ENCODE measurements at places on chromosomes 12 and 14.

DNA sequence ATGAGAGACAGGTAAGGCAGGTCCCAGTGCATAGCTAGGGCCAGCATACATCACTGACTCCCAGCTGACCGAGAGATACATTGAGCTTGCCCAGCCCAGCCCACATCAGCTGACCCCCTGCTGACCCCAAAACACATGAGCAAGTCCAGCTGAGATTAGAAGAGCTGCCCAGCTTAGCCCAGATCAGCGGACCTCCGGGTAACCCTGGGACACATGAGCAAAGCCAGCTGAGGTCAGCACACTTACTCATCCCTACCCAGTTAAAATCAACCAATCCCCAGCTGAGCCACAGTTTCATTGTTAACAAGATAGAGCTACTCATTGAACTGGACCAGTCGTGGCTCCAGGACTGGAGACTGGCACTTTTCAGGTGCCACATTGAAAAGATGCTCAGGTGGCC lies 21.8 kb upstream of the FBXO34 start:
- DNase-seq: no peak

DNA sequence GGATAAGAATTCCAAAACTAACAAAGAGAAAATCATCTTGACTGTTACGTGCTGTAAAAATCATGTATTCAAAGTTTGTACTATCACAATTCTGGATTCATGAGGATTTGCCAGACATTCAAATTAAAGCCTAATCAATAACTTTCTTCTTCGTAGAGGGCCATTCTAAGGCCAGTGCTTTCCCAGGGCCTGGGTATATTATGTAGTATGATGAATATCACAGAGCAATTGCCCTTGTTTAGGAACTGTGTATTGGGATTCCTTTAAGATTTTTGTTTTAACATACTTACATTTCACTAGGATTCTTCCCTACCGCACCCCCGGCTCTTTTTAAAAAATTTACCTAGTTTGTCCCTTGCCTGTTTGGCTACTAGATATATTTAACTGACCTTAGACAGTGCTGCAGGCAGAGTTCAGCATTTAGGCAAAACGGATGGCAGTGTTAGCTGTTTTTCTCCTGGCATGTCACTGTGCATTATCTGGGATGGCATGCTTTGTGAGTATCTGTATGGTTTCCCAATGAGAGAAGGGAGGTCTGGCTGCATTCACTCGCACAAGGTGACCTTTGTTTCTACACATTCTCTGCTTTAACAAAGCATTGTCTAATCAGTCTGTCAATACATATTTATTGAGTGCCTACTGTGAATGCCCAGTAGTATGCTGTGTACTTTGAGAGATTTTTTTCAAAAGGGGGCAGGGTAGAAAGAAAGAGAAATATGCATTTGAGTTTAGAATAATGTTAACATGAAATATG lies 63.3 kb downstream of the ERC1 start:
- no peak for DNase-seq

- DNase-seq: no peak
Observed at GRCh38 chr12:88578276-88579160, 1.8 kb downstream of the KITLG start.

DNA sequence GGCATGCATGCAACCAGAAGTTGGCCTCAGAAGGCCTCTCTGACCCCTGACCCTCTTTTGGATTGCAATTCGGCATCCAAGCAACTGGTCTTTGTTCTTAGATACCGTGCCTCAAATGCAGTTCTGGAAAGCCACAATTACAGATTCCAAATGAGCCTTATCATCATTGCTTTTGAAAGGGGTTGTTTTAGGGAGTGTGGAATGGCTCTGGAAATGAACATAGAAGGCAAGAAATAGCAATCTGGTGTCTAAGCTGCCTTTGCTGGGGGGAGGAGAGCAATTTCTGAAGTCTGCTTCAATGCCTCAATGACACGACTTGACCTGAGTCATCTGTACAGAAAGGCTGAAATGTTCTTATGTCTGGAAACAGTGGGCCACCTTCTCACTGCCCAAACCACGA lies 250.1 kb downstream of the NUAK1 start:
- no peak for DNase-seq

GRCh38 chr12:124341645-124342069 lies 46.8 kb downstream of the RFLNA start:
- DNase-seq: no peak

DNA sequence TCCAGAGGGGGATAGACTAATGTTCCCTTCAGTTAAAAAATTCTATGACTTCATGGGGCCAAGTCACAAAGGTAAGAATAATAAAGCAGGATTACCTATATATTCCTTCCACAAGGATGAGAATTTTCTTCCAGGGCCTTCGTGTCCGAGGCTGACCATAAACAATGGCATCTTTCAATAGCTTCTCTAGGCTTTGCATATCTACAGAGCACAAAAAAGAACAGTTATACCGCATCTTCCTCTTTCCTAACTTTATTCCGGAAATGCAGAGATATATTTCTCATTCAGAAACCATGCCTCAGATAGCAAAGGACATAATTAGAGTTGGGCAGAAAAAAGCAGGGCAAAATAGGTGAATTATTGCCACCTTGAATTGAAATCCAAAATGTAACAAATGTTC lies 58.3 kb upstream of the ISM2 start:
- DNase-seq: no peak

DNA sequence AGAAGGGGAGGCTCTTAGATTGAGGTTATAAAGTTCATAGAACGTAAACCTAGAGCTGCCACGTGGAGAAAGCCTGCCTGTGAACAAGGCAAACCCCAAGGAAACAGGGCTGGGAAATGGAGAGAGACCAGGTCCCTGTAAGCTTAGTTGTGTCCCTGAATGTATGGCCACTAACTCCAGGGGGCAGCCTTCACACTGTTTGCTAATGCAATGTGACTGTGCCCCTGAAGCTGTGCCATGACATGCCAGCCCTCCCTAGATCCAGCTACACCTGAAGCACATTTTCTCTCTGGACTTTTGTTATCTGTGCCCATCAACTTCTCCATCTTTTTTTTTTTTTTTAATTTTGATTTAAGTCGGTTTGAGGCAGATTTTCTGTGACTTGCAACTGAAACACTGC lies 60.6 kb upstream of the TMCC3 start:
- no peak for DNase-seq

- no peak for DNase-seq
Observed at GRCh38 chr14:34122650-34123049, 171.8 kb upstream of the EGLN3 start.

DNA sequence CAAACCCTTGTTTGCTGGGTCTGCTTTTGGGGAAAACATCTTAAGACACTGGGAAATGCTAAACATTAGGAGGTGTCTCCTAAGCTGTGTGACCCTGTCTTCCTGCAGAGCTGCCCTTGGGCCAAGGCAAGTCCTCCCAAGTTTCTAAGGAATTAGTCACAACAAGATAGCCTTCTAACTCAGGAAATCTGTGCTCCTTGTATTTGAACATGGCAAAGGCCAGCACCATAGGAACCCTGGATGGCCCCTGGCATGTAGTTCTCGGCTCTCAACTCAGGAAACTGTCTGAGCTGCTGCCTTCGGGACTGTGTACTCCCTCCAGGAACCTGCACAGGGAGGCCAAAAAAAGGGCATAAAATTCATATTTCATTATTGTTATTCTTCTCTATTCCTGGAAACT lies 37.6 kb upstream of the LTBP2 start:
- DNase-seq: no peak

DNA sequence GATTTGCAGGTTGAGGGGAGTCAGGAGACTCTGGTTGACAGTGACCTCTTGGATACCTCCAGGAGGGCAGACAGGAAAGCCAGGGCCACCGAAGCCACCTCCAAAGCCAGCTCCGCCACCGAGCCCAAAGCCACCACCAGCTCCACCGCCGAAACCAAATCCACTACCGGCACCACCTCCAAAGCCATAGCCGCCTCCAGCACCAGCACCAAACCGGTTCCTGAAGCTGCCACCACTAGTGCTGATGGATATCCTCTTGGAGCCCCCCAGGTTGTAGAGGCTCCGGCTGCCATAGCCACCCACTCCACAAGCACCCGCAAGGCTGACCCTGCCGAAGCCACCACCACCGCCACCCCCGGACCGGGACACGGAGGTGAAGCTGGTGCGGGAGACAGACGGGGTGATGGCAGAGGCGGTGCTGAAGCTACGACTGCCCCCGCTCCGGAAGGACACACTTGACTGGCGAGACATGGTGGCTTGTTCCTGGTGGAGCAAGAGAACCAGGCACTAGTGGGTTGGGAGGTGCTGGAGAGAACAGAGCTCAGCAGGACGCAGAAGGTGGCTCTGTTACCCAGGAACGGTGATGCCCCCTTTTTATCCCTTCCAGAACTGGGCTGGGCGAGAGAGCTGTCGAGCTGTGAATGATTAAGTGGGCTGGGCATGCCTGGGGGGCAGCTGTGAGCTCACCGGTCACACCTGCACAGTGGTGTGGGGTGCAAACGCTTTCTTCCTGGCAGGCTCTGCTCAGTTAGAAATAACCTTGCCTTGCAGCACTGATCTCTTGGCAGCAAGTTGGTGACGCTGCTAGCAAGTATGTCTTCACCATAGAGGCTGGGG lies at the start of gene KRT5:
Gene KRT5, minus strand, starts transcription at position 569 of the 837 bp plus-strand sequence. Its CDS starts 98 bp downstream, at position 471.
- no peak for DNase-seq

- DNase-seq: no peak
Observed at GRCh38 chr12:77923882-77924281, 93.2 kb downstream of the NAV3 start.

GRCh38 chr14:92492258-92492657 lies 21.3 kb upstream of the RIN3 start:
- no peak for DNase-seq

GRCh38 chr12:51896236-51896635 lies 8.3 kb downstream of the ANKRD33 start:
- DNase-seq: no peak

DNA sequence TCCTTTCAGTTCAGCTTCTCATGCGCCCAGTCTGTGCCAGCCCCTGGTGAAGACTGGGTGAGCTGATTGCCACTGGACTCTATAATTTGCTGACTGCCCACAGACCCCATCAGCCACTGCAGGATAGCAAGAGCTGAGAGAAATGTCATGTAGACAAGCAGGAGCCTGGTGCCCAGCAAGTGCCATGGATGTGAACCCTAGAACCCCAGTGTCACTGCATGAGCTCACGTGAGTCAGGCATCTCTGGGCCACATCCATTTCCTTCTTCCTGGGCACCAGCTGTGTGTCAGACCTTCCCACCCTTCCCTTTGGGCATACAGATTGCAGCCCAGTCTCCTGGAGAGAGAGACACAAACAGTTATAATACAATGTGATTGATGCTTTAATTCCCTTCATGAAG lies 73.8 kb downstream of the NTF3 start:
- no peak for DNase-seq

DNA sequence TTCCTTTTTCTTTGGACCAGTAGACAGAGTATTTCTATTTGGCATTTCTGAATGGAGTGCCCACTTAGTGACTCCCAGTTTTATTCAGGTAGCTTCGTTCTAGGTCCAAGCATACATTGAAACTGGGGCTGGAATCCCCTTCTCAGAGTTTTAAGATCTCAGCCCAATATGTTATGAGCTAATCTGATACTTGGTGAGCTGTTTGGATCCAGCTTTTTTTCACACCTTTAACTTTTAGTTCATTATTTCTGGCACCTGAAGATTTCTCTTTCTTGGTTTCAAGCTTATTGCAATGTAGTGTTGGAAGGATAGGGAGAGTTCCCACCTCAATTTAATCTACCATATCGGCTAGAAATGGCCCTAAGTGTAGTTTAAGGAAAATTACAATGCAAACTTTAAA lies 53.5 kb upstream of the CCDC198 start:
- no peak for DNase-seq

DNA sequence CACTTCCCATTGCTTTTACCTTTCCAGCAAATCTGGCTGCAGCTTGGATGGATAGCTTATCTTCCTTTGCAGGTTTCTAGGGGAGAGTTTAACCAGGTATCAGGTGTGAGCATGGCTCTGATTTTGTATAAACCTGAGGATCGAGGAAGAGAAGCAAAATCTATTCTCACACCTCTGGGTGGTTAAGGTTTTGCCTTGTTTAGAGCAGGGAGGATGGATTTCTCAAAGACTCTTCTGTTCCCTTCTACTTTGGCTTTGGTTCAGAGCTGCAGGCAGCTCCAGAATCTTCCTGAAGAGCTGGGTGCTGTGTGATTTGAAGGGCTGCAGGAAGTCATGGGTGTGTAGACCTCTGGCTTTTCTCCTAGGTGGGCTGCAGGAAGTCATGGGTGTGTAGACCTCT lies 1.7 kb downstream of the JDP2 start:
- DNase-seq: no peak

DNA sequence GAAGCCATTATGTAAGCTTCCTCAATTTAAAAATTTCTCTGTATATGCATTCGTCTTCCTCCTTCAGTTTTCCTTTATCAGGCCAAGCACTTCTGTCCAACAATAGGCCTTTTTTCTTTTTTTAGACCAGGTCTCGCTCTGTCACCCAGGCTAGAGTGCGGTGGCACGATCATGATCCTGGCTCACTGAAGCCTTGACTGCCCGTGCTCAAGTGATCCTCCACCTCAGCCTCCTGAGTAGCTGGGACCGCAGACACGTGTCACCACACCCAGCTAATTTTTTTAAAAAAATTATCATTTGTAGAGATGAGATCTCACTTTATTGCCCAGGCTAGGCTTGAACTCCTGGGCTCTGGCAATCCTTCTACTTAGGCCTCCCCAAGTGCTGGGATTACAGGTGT lies 25.8 kb downstream of the TAOK3 start:
- no peak for DNase-seq

- DNase-seq: no peak
Observed at GRCh38 chr14:66272221-66272620, 213.9 kb upstream of the CCDC196 start.

GRCh38 chr14:32939254-32940065 lies 781 bp downstream of the NPAS3 start:
- peak; percentile 14 for DNase-seq

- DNase-seq: no peak
Observed at GRCh38 chr14:95489214-95490137, 27.0 kb downstream of the SYNE3 start.

DNA sequence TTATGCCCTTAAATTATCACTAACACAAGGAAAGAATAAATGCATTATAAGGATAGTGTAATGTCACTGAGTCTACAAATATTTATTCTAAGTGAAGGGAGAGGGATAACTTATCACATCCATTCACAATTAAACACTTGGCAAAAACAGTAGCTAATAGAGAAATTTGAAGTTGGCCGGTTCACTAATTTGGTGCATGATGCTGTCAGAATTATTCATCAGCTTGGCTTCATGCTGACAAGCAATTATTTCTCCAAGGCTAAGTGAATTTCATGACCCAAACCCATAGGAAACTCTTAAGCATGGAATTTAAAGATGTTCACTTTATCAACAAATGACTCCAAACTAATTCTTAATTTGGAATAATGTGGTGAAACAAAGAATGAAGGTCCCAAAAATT lies 25.0 kb upstream of the NR1H4 start:
- DNase-seq: no peak

- no peak for DNase-seq
Observed at GRCh38 chr14:22979748-22980392, 2.5 kb downstream of the AJUBA start.

Data from NCI-H187 (cell line).